ENCODE measurements at places on chromosomes 3 and 15. TPM values are rescaled to one million over a fixed set of nuclear protein-coding genes. Genes with fewer than 3 reads are reported as not detected.

GRCh38 chr15:80401456-80401855 lies 2.7 kb upstream of the ARNT2 start:
- no peaks in the 10 kb centered on the region for H3K36me3 ChIP-seq
- DNase-seq, result no peak
- H3K27ac ChIP-seq, result no peak overlapping the region
- no peak overlapping the region for H3K4me3 ChIP-seq
- peaks cover 38% of the 10 kb centered on the region for H3K27me3 ChIP-seq

- no peak overlapping the region for H3K27ac ChIP-seq
- DNase-seq, result no peak
- no peaks in the 10 kb centered on the region for H3K27me3 ChIP-seq
- H3K36me3 ChIP-seq, result no peaks in the 10 kb centered on the region
- H3K4me1 ChIP-seq, result no peaks in the 10 kb centered on the region
Observed at GRCh38 chr15:52518487-52519371, 10.0 kb downstream of the MYO5A start.

Gene MASP1
- 0.38 TPM for total RNA-seq

Gene MED12L
- 2.1 TPM for total RNA-seq

DNA sequence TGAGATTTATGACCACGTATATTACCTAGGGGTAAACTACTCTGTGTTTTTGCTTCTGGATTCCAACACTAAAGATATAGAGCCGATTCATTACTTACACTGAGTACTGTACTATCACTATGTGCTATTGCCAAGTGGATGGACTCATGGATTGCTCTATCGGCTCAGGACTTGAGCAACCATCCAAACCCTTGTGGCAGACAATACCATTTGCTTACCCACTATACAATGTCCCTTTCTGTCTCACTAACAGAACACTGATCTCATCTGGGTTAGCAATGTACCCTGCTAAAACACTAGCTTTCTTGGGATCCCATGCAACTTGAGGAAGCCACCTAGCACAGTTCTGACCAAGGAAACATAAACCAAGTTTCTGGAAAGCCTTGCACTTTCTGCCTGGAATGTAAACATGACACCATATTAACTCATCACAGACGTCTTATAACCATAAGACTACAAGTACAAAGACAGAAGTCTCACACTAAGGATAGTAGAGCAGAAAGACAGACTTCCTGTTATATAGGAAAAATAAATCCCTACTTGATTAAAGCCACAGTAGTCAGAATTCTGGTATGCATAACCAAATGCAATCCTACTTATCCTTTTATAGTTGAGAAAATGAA lies 38.6 kb downstream of the HACD2 start:
- H3K27ac ChIP-seq, result no peak overlapping the region
- H3K4me1 ChIP-seq, result no peaks in the 10 kb centered on the region
- H3K4me3 ChIP-seq, result no peak overlapping the region
- no peaks in the 10 kb centered on the region for H3K36me3 ChIP-seq
- no peak for DNase-seq
- H3K27me3 ChIP-seq, result no peaks in the 10 kb centered on the region

- no peaks in the 10 kb centered on the region for H3K4me1 ChIP-seq
- peaks cover 68% of the 10 kb centered on the region for H3K36me3 ChIP-seq
- no peaks in the 10 kb centered on the region for H3K27me3 ChIP-seq
Observed at GRCh38 chr3:39067286-39067685, 15.5 kb downstream of the WDR48 start.

- DNase-seq, result no peak
- peak overlapping the region; percentile 60 for H3K27ac ChIP-seq
- H3K4me1 ChIP-seq, result peaks cover 22% of the 10 kb centered on the region
- no peaks in the 10 kb centered on the region for H3K27me3 ChIP-seq
Observed at GRCh38 chr3:136909187-136909586, 47.2 kb downstream of the NCK1 start.

Gene CRABP1
- total RNA-seq, result not detected

Gene RBPMS2
- total RNA-seq, result 0.16 TPM

Gene MCF2L2
- 7.3 TPM for total RNA-seq

- H3K4me3 ChIP-seq, result no peak overlapping the region
- no peak for DNase-seq
- no peaks in the 10 kb centered on the region for H3K27me3 ChIP-seq
- no peak overlapping the region for H3K27ac ChIP-seq
- H3K4me1 ChIP-seq, result no peaks in the 10 kb centered on the region
- H3K36me3 ChIP-seq, result no peaks in the 10 kb centered on the region
Observed at GRCh38 chr3:177657243-177657642, 460.0 kb upstream of the TBL1XR1 start.

DNA sequence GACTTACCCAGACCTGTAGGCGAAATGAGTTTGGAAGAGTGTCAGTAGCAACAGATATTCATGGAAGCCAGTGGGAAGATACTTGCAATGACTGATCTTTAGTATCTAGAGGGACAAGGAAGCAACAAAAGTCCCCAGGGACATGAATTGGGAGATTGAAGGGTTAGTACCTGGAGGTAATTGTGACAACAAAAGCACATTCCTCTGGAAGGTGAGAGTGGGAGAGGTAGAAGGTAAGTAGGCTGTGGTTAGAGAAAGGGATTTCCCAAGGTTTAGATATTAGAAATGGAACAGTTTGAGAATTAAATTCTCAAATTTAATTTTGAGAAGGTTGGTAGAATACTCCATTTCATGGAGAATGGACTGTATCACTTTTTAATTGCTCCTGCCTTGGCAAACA lies 191.4 kb downstream of the AKAP13 start:
- H3K4me3 ChIP-seq, result no peak overlapping the region
- peaks cover 5% of the 10 kb centered on the region for H3K36me3 ChIP-seq
- no peaks in the 10 kb centered on the region for H3K27me3 ChIP-seq
- no peak for DNase-seq
- no peak overlapping the region for H3K27ac ChIP-seq
- H3K4me1 ChIP-seq, result no peaks in the 10 kb centered on the region

DNA sequence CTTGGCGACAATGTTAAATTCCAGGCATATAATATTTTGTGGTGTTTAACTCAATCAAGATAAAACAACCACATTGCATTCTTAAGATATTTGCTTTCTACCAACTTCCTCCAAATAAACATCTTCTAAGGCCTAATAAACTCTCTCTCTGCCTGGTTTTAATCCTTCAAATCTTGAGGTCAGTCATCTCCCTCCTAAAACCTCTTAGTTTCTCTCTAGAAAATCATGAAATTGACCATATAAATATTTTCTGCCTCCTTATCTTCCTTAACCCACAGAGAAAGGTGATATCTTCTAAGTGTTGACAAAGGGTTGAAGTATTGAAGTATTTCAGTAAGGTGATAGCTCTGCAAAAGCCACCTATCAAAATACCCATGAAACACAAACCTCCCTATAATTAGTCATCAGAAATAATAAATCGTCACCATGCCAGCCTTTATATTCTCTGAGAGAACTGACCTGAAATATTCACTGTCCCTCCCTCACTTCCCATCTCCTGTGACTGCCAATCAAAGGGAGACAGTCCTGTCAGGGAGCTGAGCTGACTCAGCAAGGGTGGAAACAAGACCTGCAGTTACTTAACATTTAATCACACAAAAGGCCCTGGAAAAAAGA lies 1261.1 kb downstream of the ROBO1 start:
- DNase-seq, result no peak
- H3K27ac ChIP-seq, result no peak overlapping the region
- no peaks in the 10 kb centered on the region for H3K27me3 ChIP-seq
- no peaks in the 10 kb centered on the region for H3K4me1 ChIP-seq
- no peak overlapping the region for H3K4me3 ChIP-seq
- H3K36me3 ChIP-seq, result no peaks in the 10 kb centered on the region

DNA sequence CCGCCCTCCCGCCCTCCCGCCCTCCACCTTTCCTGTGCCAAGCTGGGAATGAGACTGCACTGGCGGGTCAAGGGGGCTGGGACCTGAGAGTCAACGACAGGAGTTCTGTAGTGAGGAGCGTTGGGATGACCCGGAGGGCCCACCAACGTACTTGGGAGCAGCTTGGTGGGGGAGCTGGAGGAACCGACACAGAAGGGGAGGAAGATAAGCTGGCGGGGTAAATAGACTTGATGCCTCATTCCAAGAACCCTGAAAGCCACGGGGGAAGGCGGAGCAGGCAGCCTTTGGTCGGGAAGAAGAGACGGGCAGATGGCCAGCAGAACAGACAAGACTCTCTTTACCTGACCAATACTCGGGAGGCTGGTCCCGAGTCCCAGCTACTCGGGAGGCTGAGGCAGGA lies 277 bp downstream of the FMN1 start:
- peaks cover 3% of the 10 kb centered on the region for H3K4me1 ChIP-seq
- H3K27ac ChIP-seq, result no peak overlapping the region
- H3K27me3 ChIP-seq, result no peaks in the 10 kb centered on the region
- no peak for DNase-seq
- no peaks in the 10 kb centered on the region for H3K36me3 ChIP-seq

Gene EIF4G1
- 276 TPM for total RNA-seq

Gene CAV3
- not detected for total RNA-seq

- no peaks in the 10 kb centered on the region for H3K27me3 ChIP-seq
- H3K4me1 ChIP-seq, result peaks cover 44% of the 10 kb centered on the region
- no peak overlapping the region for H3K27ac ChIP-seq
- DNase-seq, result no peak
- H3K36me3 ChIP-seq, result peaks cover 7% of the 10 kb centered on the region
Observed at GRCh38 chr3:49025005-49025792, 3.3 kb downstream of the NDUFAF3 start.

Gene IL16
- 299 TPM for total RNA-seq

Gene STRIT1
- not detected for total RNA-seq

Gene GOLGA6B
- 0.47 TPM for total RNA-seq

DNA sequence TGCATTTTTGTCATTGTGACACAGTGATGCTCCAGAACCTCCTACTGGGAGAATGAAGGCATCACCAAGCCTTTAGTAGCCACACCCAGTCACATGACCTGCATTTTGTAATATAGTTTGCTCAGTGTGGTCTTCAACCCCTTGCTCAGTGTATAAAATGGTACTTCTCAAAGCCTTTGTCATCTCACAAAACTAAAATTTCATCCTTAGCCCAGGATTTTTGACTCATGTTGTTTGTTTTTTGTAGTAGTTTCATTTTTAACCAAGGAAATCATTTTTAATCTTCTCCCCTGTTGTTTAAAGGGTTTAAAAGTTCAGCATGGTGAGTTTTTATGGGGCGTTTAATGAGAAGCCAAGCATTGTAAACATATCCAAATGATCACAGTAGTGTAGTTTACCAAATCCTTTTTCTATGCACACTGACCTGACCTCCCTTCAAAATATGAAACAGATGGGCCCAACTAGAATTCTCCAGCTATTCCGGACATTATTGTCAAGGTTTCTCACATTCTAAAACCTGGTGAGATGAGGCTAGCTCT lies 123.5 kb upstream of the IL12A start:
- no peaks in the 10 kb centered on the region for H3K36me3 ChIP-seq
- H3K27ac ChIP-seq, result no peak overlapping the region
- H3K27me3 ChIP-seq, result no peaks in the 10 kb centered on the region
- H3K4me1 ChIP-seq, result no peaks in the 10 kb centered on the region
- H3K4me3 ChIP-seq, result no peak overlapping the region

DNA sequence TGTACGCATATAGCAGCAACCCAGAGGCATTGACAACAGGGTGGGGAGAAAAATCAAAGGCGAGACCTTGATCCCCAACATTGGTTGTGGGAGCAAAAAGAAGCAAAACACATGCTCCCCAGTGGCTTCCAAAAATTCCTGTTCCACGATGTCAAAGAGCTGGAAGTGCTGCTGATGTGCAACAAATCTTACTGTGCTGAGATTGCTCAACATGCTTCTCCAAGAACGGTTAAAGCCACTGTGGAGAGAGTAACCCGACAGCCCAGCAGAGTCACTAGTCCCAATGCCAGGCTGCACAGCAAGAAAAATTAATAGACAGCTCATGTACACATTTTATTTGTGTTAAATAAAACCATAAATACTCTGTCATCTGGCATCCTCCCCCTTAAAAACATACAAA lies 179.9 kb upstream of the PFN2 start:
- no peaks in the 10 kb centered on the region for H3K4me1 ChIP-seq
- H3K4me3 ChIP-seq, result no peak overlapping the region
- no peak overlapping the region for H3K27ac ChIP-seq
- no peak for DNase-seq
- H3K27me3 ChIP-seq, result peaks cover 3% of the 10 kb centered on the region

GRCh38 chr3:129837065-129837642 lies 56.4 kb downstream of the TMCC1 start:
- no peaks in the 10 kb centered on the region for H3K4me1 ChIP-seq
- H3K27ac ChIP-seq, result no peak overlapping the region
- H3K4me3 ChIP-seq, result no peak overlapping the region
- H3K27me3 ChIP-seq, result no peaks in the 10 kb centered on the region

Gene SCN5A
- not detected for total RNA-seq

DNA sequence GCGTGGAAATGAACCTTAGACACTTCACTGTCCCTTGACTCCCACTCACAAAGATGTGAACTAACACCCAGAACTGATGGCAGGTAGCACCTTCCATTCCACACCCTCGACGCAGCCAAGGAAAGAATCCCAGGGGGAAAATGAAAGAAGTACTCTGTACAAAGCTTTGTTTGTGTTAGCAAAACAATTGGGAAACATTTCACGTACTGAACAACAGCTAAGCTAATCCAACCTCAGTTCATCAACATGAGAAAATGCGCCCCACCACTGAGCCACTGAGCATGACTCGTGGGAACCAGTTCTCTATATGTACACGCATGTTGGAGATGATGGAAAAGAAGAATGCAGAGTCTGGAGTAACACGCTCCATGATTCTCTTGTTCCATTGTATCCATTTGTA lies 32.0 kb downstream of the CORO2B start:
- no peak overlapping the region for H3K4me3 ChIP-seq
- H3K27ac ChIP-seq, result no peak overlapping the region
- H3K36me3 ChIP-seq, result no peaks in the 10 kb centered on the region
- no peaks in the 10 kb centered on the region for H3K4me1 ChIP-seq

DNA sequence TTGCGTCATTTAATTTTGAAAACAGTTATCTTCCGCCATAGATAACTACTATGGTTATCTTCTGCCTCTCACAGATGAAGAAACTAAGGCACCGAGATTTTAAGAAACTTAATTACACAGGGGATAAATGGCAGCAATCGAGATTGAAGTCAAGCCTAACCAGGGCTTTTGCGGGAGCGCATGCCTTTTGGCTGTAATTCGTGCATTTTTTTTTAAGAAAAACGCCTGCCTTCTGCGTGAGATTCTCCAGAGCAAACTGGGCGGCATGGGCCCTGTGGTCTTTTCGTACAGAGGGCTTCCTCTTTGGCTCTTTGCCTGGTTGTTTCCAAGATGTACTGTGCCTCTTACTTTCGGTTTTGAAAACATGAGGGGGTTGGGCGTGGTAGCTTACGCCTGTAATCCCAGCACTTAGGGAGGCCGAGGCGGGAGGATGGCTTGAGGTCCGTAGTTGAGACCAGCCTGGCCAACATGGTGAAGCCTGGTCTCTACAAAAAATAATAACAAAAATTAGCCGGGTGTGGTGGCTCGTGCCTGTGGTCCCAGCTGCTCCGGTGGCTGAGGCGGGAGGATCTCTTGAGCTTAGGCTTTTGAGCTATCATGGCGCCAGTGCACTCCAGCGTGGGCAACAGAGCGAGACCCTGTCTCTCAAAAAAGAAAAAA lies 1.2 kb downstream of the B2M start:
- H3K27me3 ChIP-seq, result no peaks in the 10 kb centered on the region
- H3K27ac ChIP-seq, result peak overlapping the region; percentile 99
- H3K4me3 ChIP-seq, result peak overlapping the region; percentile 96

Measured in T-cell (primary cell).